ENCODE measurements at places on chromosomes 7 and 10.
A peak's percentile ranks its signal among the peaks of the same experiment; 100 is the strongest.

DNA sequence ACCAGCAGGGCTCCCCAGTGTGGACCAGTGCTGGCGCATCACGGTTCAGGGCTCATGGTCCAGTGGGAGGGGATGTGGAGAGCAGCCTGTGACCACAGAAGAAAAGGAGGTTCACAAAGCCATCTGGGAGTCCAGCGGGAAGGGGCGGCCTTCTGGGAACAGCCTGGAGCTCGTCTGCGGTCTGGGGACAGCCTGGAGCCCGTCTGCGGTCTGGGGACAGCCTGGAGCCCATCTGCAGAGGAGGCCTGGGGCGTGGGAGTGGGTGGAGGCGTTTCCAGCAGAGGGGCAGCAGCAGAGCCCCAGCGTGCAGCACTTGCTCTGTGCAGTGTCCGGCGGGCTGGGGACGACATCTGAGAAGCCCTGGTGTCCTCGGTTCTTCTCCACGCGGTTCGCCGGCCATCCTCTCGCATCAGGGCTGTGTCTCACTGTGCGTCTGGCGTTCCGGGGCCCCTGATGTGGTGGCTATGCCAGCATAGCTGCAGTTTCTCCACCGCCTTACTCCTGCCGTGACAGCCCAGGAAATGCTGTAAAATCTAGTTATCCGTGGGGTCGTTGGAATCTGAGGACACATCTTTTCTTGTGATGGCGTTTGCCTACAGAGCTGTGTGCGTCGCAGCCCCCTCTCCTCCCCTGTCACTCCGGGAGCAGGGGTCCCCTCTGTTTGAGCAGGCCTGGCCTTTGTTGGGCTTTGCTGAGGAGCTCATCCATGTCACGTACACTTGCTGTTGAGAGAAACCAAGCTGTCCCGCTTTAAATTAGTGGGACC is 104.6 kb downstream of the INPP5A start:
- peak; percentile 17 for DNase-seq

GRCh38 chr10:110368556-110368955 is 63.8 kb upstream of the SMNDC1 start:
- DNase-seq: no peak

GRCh38 chr7:104931181-104931781 is 82.7 kb upstream of the KMT2E start:
- DNase-seq: no peak

GRCh38 chr7:108165723-108166122 is 35.6 kb upstream of the LAMB4 start:
- DNase-seq: no peak

GRCh38 chr10:44039599-44039998 is 345.3 kb downstream of the CXCL12 start:
- DNase-seq: no peak

- DNase-seq: no peak
Measured at GRCh38 chr7:123883154-123883553, 38.2 kb downstream of the HYAL4 start.

DNA sequence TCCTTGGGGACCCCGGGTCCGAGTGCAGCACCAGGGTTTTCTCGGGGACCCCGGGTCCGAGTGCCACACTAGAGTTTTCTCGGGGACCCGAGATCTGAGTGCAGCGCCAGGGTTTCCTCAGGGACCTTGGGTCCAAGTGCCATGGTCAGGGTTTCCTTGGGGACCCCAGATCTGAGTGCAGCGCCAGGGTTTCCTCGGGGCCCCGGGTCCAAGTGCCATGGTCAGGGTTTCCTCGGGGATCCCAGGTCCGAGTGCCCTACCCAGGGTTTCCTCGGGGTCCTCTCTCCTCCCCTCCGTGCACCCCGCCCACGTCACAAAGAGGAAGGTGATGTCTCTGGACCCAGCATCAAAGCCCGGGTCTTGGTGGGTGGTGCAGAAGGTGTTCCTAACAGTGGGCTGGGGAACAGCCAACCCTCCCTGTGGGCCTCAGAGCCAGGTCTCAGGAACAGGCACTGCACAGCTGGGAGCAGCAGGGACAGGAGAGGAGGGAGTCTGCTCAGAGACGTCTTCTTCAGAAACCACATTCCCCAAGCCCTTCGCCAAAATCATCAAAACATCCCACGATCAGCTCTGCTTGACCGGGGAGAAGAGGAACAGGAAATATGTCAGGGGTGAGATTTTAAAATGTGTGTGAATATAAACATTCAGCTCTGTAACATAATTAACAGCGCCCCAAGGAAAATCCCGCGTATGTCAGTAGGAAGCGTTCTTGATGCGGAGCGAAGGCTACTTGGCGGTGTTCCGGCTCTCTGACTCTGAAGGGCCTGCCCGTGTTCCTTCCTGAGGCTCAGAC is 540.7 kb downstream of the DNAJB6 start:
- no peak for DNase-seq

DNA sequence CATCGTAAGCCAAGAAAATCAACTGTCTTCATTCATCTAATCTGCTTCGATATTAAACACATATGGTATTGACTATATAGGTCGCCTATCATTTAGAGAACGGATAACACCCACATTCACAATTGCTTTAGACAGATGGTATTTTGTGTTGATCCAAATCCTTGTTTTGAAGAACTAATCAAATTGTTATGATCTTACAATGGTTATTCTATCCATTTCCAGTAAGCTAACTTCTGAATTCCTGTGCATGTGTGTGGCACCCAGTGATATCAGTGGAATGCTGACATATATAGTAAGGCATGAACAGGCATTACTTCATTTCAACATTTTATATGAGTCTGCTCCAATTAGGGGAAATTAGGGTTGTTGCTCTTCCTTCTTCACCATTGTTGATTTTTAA is 98.8 kb downstream of the SEMA3E start:
- no peak for DNase-seq

DNA sequence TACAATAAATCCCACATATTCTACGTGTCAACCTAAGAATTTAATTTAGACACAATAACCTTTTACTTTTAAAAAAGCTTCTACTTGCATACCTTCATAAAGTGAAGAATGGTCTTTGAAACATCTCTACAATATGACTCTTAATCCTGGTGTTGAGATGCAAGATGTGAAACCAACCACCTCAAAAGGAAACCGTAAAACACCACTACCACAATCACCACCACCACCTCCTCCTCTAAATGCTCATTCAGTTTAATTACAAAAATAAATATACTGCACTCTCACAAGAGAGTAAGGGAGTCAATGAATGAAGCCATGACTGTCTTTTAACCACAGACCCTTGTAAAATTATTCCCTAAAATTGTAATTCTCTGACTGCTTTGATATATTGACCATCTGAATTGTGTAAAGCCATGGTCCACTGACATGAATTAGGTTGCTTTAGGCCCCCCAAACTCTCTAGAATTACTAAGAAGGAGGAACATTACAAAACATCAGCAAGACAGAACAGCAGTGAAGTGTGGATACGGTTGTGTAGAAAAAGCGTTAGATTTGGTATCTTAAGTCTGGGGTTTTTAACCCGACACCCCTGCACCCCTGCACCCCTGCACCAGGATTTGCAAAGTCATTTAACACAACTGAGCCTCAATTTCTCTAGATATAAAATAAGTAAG is 171.4 kb downstream of the SFMBT2 start:
- no peak for DNase-seq

GRCh38 chr10:105113666-105114065 is 472.6 kb downstream of the SORCS3 start:
- DNase-seq: no peak

GRCh38 chr7:151491859-151492258 is 27.8 kb downstream of the RHEB start:
- DNase-seq: no peak

GRCh38 chr7:106127984-106128780 is 16.1 kb upstream of the SYPL1 start:
- no peak for DNase-seq

- DNase-seq: no peak
Measured at GRCh38 chr10:30357806-30358205, 8.7 kb upstream of the MTPAP start.

GRCh38 chr7:128398841-128399135 is 11.0 kb downstream of the IMPDH1 start:
- no peak for DNase-seq

DNA sequence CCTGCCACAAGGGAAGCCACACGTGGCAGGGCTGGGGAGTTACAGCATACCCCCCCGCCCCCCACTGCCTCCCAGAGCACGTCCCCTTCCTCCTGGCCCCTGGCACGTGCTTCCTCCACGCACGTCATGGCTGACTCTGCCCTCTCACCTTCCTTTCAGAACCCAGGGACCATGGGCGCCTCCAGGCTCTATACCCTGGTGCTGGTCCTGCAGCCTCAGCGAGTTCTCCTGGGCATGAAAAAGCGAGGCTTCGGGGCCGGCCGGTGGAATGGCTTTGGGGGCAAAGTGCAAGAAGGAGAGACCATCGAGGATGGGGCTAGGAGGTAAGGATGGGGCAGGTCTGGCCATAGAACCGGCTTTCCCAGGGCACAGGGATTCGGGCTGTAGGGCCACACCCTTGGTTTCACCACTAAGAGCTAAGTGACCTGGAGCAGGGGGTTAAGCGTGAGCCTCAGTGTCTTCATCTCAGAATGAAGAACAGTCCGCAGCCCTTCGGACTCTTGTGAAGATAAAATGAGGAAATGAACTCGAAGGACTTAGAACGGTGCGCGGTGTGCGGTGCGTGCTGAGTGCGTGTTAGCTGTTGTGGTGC is 2.5 kb downstream of the NUDT1 start:
- no peak for DNase-seq

DNA sequence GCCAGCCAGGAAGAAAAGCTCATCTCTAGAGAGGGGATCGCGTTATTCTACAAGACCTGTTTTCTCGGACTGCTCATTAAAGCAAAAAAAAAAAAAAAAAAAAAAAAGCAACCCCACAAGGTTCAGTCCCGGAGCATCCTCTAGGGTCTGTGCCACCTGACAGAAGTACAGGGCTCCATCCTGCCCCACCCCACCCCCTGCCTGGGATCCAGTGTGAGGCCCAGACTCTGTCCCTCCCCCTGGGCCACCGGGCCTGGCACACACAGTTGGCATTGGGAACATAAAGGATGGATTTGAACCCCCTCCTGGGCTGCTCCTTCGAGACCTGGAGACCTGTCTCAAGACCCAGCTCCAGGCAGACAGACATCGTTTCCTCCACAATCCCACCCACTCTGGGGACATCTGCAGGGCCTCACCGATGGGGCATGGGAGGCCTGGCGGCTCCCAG is 688 bp downstream of the ORAI2 start:
- DNase-seq: no peak

DNA sequence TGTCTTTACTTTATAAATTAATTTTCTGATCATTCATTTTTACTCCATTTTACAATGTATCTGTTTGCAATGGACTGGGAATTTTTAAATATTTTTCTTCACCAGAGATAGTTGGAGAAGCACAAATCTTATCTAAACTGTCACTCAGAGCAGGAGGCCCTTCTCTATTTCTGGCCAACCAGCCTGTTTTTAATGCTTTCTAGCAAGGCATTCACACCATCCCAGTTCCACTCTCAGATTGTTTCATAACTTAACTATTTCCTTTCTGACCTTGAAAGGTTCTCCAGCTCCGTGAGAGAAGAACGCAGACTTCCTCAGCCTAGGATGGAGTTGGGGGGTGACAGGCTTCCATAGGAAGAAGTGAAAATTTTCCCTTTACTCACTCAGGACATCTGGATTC is 155.8 kb downstream of the SKIDA1 start:
- DNase-seq: no peak

GRCh38 chr7:128846781-128847444 is 15.7 kb upstream of the ATP6V1F start:
- no peak for DNase-seq

- DNase-seq: no peak
Measured at GRCh38 chr10:69217119-69217754, 2.9 kb upstream of the HKDC1 start.

DNA sequence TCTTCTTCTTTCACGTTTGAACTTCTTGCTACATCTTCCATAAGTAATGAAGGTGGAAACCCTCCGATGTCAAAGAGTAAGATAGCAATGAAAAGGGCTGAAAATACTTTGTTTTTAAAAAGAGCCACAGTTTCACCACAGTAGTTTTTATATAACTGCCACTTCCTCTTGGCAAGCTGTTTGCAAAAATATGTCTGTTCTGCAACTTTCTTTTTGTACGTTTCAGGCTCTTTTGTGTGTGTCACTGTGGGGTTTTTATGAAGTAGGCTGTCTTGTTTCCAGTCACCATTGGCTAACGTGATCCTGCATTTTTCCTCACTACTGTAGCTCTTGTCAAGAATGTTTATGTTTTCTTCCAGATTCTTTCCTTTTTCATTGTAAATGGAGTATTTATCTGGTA is 55.6 kb downstream of the SLC16A9 start:
- DNase-seq: no peak

GRCh38 chr10:123674741-123675140 is 8.6 kb downstream of the GPR26 start:
- DNase-seq: no peak

- DNase-seq: no peak
Measured at GRCh38 chr10:126392469-126392868, 4.2 kb upstream of the ADAM12 start.

DNA sequence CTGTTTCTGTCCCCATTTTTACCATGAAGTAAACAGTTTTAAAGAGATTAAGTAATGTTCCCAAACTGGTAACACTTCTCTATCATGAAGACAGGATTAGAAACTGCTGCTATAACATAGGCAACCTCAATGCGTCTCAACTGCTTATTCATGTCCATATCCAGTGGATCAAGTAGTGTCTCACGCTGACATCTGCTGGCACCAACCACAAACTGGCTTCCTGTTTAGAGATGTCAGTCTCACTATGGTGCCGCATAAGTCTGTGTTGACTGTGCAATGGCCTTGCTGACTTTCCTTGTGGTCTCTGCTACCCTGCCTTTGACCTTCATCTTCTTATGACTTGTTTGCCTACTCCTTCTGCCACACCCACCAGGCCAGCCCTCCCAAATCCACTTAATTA is 369.6 kb upstream of the DPP6 start:
- DNase-seq: no peak

DNA sequence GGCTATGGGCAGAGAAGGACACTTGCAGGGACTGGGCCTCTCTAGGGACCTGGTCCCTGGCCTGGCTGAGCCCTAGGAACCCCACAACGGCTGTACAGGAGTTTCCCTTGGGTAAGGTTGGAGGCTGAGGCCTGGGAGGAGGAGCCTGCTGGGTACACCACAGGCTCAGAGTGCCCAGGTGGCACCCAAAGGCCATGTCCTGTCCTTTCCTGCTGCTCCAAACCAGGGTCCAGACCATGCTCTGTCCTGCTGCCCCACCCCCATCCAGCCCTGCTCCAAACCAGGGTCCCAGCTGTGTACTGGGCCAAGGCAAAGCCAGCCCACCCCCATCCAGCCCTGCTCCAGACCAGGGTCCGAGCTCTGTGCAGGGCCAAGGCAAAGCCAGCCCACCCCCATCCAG is 35.3 kb upstream of the ZNF488 start:
- no peak for DNase-seq

DNA sequence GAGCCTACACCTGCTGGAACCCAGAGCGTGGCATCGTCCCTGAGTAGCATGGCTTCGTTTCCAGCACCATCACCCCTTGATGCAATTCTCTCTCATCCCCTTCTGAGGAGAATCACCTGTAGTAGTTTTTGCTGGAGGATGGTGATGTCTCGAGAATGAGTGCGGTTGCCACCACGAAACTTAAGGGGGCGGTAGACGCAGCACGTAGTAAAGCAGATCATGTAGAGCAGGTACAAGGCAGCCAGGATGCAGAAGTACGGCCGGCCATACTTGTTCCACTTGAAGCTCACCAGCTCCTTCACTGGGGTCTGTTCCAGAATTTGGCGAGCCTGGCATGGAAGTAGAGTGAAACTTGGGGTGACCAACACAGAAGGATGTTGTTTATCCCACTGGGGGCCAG is 8.1 kb downstream of the TRPV5 start:
- DNase-seq: no peak
